HCT116 (cell line): ENCODE measurements at places on chromosomes 2 and 18. TPM values are rescaled to one million over a fixed set of nuclear protein-coding genes. Genes with fewer than 3 reads are reported as not detected.

The HTR2B gene
- total RNA-seq = not detected

The MC5R gene
- total RNA-seq = not detected

The DSG4 gene
- 0.07 TPM for total RNA-seq

The CCNT2 gene
- total RNA-seq = 32.6 TPM

The AGXT gene
- 0.34 TPM for total RNA-seq

The TMEM17 gene
- 3.2 TPM for total RNA-seq

The SNRPD1 gene
- total RNA-seq = 134 TPM

The ZNF804A gene
- total RNA-seq = 0.61 TPM

DNA sequence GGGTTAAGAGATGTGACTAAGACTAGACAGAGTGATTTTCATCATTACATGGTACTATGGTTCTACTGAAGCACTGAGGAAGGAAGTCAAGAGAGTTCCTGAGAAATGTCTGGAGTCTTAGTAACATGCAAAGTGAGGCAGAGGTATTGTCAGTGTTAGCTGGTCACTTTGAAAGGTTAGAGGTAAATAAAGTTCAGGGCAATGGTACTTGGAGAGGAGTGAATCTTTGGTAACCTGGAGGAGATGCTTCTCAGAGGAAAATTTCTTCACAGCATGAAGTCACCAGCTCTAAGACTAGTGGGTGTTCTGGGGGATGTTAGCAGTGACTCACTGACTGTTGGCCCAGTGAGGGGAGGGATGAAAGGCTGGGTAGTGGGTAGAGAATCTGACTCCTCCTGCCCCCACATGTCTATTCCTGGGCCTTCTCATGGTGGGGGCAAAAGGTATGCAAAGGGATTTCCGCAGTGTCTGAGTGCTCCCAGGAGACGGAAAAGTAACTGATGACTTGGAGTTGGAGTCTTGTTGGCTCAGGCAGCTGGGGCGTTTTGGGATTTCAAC is 23.3 kb upstream of the IL1RN start:
- DNase-seq = no peak

GRCh38 chr2:232117413-232117812 is 155.9 kb downstream of the DIS3L2 start:
- no peak for DNase-seq

GRCh38 chr2:238970553-238971081 is 122.7 kb downstream of the TWIST2 start:
- DNase-seq = peak; percentile 33

- no peak for DNase-seq
Measured at GRCh38 chr18:44620812-44621211, 59.9 kb upstream of the SETBP1 start.

DNA sequence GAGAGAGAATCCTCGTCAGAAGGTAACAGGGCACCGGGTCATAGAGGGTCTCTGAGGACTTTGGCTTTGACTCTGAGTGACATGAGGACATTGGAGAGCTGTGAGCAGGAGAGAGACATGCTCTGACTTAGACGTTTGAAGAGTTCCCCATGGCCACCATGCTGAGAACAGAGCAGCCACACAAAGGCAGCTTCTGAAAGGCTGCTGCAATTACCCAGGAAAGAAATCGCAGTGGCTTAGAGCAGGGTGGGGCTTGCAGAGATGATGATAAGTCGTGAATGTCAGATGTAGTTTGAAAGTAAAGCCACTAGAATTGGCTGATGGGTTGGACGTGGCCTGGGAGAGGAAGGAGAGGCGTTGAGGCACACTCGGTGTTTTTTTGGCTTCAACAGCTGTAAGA is 79.0 kb downstream of the ZCCHC2 start:
- DNase-seq = no peak

DNA sequence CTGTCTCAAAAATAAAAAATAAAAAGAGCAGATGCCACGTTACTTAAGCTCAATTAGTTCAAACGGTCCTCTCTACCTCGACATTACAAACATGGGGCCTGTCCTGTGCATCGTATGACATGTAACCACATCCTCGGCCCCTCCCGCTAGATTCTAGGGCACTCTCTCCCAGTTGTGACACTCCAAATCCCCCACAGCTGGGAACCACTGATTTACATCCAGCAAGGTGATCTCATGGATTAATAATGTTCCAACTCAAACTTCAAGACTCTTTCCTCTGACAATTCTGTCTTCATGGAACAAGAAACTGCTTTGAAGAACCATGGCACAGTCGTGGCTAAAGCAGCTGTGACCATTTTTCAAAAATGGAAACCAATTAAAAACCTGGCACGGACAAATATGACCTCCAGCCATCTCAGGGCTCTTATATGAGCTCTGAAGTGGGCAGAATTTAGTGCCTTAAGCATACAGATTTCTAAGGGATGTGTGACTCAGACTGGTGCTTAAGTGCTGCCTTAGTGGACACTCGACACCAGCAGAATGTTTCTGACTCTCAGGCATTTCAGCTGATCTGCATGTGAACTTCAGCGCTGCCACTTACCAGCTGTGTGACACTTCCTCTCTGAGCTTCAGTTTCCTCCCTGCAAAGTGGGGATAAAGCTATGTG is 31.7 kb upstream of the ASAP2 start:
- DNase-seq = no peak

GRCh38 chr2:159199761-159200465 is 86.6 kb downstream of the WDSUB1 start:
- DNase-seq = no peak

GRCh38 chr2:224850081-224850480 is 133.9 kb upstream of the CCDC195 start:
- DNase-seq = no peak

GRCh38 chr2:205744074-205744591 is 61.8 kb downstream of the NRP2 start:
- DNase-seq = no peak

- no peak for DNase-seq
Measured at GRCh38 chr2:180571559-180571958, 408.8 kb upstream of the UBE2E3 start.

DNA sequence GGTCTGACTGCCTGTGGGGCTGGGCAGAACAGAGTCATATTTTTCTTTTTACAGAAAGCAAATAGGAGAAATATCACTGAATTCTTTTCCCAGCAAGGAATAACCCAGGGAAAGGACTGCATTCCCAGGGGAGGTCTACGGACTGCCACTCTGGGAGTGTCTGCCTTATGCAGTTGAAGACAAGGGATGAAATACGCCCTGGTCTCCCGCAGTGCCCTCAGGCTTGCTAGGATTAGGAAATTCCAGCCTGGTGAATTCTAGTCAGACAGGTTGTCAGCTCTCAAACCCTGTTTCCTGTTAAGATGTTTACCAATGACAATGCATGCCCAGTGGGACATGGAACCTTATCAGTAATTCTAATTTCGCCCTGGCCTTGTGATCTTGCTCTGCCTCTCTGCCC is 30.3 kb upstream of the PDK1 start:
- no peak for DNase-seq

GRCh38 chr18:49563701-49564517 is 2.1 kb downstream of the LIPG start:
- DNase-seq = no peak

DNA sequence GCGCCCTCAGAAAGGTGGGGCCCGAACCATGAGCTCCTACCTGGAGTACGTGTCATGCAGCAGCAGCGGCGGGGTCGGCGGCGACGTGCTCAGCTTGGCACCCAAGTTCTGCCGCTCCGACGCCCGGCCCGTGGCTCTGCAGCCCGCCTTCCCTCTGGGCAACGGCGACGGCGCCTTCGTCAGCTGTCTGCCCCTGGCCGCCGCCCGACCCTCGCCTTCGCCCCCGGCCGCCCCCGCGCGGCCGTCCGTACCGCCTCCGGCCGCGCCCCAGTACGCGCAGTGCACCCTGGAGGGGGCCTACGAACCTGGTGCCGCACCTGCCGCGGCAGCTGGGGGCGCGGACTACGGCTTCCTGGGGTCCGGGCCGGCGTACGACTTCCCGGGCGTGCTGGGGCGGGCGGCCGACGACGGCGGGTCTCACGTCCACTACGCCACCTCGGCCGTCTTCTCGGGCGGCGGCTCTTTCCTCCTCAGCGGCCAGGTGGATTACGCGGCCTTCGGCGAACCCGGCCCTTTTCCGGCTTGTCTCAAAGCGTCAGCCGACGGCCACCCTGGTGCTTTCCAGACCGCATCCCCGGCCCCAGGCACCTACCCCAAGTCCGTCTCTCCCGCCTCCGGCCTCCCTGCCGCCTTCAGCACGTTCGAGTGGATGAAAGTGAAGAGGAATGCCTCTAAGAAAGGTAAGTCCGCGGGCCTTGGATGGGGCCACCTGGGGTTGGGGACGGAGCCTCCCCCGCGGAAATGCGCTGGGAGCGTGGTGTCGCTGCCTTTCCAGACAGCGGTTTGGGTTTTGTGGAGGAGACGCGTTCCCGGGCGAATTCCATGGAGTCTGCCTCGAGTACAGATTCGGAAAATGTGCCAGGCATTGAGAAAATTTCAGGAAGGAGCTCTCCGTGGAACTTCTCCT is 559 bp downstream of the HOXD1 start:
- DNase-seq = no peak

DNA sequence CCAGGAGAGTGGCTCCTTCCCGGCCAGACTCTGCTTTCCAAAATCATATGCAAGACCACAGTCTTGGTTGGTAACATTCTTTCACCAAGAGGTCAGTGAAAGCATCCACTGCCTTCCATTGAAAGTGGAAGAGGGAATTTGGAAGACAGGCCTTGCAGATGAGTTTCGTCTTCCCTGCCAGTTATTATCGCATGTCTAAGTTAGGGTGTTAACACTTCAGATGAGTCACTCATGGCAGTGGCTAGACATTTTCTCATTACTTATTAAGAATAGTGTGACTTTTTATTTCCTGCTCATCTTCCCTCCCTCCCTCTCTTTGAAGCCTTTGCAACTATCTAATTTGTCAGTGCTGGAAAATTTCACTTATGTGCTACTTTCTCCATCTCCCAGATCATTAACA is 102.9 kb upstream of the EPB41L3 start:
- no peak for DNase-seq

DNA sequence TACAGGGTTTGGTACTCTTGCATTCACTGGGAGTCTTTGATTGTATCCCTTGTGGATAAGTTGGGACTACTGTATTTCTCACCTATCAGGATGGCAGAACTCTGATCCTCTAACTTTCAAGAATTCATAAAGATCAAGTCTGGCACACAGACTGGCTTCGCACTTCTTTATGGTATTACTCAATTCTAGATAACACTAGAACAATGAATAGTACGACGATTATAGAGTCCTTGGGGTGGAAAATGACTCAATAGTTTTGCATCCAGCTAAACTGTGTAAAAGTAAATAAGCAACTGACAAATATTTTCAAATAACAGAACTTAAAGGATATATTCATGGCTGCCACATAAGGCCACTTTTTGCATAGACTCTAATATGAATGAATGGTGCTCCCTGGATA is 103.4 kb upstream of the MEX3C start:
- DNase-seq = no peak

DNA sequence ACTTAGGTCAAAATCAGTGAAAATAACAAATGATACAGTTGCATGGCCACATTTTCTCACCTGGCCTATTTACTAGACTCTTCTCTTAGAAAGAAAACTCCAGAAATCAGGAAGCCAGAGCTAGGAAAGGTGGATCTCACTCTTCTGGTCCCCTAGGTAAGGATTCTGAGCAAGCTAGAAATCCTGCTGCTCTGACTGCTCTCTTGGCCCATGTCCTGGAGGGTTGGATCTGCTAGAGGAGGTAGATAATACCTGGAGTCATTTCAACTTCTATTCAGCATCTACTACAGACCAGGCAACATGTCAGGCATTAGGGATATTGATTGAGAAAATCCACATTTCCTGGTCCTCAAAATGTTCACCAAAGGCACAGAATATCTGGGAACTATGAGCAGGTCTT is 34.9 kb downstream of the AKAIN1 start:
- no peak for DNase-seq

DNA sequence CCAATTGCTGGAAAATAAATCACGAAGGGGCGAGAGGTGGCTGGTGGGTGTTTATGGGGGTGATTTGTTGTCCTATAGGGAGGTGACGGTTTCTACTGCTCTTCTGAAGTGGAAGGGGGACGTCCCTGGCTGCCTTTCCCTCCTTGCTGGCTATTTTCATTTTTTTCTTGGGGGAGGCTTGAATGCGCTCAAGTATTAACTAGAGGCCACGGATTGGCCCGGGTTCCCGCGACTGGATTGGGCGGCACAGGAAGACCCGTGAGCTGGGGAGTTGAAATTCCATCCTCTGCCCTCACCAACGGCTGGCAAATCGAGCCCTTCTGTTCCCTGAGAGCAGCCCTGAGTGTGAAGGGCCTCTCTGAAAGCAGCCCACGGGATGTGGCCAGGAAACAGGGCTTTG is 176.5 kb upstream of the SPRED2 start:
- DNase-seq = no peak

- DNase-seq = no peak
Measured at GRCh38 chr2:96622544-96622943, 15.6 kb downstream of the KANSL3 start.

DNA sequence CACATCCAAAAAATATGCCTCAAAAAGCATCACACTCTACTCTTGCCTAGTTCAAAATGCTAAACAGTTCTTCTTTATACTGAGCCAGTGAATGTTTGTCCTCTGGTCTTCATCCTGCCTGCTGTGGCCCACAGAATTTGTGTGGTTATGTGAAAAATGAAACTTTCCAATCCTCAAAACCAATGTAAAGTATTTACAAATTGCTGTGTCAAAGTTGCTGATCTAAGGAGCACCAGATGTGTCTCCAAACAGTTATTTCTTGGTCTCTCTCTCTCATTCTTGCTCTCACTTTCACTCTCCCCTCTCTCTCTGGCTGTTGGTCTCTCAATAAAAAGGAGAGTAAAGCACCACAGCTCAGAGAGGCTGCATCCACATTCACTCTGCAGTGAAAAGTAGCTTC is 23.0 kb downstream of the EPHA4 start:
- DNase-seq = no peak

- DNase-seq = no peak
Measured at GRCh38 chr2:236131073-236131692, 37.0 kb downstream of the GBX2 start.

- DNase-seq = no peak
Measured at GRCh38 chr2:219844401-219845091, 217.1 kb downstream of the SLC4A3 start.

DNA sequence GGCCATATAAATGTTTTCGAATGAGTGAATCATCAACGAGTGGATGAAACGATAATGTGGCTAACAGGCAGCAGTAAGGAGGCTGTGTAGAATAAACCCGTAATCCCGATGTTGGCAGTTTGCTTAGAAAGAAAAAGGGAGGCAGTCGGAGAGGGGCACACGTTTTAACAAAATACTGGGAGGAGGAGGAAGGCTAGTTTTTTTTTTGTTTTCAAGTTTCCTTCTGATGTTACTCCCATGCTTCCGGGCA is 476 bp upstream of the MSH2 start:
- DNase-seq = no peak

GRCh38 chr2:15582710-15583357 is 8.8 kb upstream of the DDX1 start:
- DNase-seq = no peak
